ENCODE measurements at places on chromosomes 1 and 21.

DNA sequence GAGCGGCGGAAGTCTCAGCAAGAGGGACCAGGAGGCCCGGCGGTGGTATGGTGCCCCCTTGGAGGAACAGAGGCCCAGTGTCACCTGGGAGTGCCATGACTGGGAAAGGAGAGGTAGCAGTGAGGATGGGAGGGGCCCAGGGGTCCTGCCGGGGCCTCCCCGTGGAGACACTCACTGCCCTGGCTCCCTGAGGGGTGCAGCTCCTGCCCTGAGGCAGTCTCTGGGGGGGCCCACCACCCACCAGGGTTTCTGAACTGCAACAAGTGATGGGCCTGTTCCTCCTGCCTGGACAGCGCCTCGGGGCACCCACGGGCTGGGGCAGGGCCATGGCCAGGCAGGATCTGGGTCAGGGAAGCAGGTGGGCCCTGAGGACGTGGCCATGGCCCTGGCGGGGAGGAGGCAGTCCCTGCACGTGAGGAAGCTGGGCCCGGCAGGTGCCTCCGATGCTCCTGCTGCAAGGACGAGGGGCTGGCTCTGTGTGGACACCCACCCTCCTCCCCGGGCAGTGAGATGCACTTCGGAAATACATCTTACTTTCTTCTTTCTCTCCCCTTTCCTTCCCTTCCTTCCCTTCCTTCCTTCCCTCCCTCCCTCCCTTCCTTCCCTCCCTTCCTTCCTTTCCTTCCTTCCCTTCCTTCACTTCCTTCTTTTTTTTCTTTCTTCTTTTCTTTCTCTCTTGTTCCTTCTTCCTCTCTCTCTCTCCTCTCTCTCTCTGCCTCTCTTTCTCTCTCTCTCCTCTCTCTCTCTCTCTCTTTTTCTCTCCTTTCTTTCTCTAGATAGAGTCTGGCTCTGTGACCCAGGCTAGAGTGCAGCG, 66.6 kb downstream of the MORN1 start:
- DNase-seq = no peak

DNA sequence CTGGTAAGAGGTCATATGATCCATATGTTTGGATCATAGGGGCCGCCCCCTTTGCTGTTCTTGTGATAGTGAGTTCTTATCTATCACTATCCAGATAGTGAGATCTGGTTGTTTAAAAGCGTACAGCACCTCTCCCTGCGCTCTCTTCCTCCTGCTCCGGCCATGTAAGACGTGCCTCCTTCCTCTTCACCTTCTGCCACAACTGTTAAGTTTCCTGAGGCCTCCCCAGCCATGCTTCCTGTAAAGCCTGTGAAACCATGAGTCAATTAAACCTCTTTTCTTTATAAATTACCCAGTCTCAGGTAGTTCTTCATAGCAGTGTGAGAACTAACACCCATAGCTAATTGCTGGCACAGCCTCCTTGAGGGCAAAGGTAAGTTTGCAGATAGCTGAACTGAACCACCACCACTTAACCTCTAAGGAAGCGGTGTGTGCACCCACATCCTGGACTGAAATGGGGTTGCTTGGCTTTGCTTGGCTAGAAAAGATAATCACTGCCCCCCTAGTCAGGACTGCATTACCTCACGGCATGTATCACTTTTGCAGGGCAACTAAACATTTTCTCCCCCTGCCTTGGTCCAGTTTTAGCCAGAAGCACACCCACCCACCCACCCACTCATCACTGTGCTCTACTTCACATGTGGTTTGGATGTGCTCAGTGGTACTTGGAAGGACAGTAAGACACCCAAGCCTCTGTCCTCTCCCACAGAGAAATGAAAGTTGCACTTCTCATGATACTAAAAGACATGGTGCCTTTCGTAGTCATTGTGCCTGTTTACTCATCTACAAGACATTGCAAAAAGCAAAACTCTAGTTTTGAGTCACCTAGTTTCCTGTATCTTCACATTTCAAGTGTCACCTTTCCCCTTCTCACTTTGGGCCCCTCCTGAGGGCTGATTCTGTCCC, 23.1 kb upstream of the PTAFR start:
- no peak for DNase-seq

DNA sequence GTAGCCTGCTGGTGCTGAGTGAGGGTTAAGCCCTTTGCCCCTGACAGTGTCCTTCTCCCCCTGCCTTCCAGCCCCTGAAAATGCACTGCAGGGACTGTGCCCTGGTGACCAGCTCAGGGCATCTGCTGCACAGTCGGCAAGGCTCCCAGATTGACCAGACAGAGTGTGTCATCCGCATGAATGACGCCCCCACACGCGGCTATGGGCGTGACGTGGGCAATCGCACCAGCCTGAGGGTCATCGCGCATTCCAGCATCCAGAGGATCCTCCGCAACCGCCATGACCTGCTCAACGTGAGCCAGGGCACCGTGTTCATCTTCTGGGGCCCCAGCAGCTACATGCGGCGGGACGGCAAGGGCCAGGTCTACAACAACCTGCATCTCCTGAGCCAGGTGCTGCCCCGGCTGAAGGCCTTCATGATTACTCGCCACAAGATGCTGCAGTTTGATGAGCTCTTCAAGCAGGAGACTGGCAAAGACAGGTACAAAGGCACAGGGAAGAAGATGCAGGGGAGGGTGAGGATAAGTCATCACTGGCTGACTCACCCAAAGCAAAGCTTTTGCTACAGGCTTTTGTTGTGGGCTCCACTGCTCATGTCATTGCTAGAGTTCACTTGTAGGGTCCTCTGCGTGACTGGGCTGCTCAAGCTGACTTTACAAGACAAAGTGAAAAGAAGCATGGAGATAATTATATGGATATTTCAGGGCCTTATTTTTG, 174.9 kb downstream of the PIGK start:
- DNase-seq = no peak

GRCh38 chr1:225612287-225612686, 40.6 kb downstream of the ENAH start:
- DNase-seq = no peak

DNA sequence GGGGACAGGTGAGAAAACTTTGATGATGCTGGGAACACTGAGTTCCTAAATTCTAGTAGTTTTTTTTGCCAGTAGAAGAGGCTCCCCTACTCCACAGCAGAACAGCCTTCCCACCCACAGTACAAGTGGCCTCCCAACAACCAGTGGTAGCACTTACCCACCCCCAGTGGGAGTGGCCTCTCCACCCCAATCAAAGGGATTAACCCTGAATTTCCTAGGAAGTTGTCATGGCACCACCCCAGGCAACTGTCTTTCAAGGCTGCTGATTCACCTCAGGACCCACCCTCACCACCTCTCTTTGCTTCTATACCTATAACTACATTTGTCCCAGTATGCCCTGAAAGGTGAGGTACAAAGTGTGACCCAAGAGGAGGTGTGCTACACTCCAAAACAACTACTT, 81.4 kb upstream of the PRDX6 start:
- no peak for DNase-seq

GRCh38 chr21:42042651-42043050, 28.5 kb upstream of the UMODL1 start:
- DNase-seq = no peak

DNA sequence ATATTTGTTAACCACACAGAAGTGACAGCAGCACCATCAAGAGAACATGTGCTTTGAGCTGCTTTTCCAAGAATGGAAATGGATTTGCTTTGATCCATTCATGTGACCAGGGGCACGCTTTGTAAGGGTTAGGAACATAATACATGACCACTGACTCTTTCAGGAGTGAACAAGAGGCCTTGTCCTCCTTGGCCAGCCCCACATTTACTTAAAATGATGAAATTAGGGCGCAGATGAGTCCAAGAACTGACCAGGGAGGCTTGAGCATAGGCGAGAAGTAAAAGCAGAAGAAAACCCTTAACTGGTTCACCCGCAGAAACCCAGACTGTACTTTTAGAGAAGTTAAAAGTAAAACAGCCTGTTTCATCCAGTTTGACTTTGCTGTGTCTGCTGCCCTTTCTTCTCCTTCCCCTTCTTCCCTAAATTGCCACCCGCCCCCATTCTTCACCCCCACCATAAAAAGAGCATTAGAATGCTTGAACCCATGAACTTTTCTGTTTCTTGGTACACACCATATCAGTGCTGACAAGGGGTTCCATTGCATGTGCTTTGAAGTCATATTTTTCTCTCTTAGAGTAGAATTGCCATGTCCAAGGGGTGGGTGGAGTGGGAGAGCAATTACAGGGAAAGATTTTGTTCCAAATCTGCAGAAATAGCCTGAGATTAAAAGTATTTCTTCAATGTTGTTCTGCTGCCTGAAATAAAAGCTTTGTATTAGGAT, 2.6 kb upstream of the GLUL start:
- DNase-seq = peak; percentile 66

GRCh38 chr1:198528364-198528763, 12.1 kb downstream of the ATP6V1G3 start:
- DNase-seq = no peak

DNA sequence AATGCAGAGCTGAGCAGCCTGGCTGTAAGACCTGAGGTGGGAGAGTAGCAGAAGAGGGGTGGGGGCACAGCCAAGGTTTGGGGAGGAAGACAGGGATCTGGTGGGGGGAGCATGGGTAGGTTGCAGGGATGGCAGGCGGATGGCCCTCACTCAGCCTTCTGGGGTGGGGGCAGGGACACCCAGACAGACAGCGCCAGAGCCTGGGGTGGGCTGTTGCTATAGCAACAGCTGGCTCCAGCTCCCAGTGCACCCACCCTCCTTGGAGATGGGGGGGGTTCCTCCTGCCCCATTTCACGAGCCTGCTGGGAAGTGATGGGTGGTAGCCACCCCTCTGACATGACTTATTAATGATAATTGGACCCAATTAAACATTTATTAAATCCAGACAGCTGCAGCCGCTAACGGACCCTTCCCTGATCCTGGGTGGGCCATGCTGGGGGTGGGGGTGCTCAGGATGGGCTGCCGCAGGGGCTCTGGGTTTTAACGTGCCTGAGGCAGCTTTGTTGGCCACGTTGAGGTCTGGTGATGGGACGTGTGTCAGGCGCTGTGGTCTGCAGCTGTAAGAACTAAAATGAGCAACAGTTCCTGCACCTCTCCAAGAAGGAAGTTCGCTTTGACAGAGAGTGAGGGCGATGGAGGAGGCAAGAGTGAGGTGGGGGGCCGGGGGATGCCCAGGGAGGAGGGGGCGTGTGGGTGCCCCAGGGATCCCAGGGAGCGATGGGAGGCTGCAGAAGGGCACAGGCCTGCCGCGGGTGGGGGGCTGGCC, 19.4 kb downstream of the AGRN start:
- no peak for DNase-seq

DNA sequence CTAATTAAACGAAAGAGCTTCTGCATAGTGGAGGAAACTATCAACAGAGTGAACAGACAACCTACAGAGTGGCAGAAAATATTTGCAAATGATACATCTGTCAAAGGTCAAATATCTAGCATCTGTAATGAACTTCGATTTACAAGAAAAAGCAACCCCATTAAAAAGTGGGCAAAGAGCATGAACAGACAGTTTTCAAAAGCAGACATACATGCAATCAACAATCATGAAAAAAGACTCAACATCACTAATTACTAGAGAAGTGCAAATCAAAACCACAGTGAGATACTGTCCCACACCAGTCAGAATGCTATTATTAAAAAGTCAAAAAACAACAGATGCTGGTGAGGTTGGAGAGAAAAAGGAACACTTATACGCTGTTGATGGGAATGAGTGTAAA, 103.2 kb downstream of the MAGI3 start:
- no peak for DNase-seq

GRCh38 chr1:205484985-205485967, 19.2 kb upstream of the CDK18 start:
- no peak for DNase-seq

DNA sequence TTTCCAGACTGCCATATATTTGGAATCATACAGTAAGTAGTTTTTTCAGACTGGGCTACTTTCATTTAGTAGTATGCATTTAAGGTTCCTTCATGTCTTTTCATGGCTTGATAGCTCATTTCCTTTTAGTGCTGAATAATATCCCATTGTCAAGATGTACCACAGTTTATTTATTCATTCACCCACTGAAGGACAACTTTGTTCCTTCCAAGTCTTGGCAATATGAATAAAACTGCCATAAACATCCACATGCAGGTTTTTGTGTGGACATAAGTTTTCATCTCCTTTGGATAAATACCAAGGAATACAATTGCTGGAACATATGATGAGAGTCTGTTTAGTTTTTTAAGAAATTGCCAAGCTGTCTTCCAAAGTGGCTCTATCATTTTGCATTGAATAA, 366.4 kb upstream of the NFIA start:
- no peak for DNase-seq

DNA sequence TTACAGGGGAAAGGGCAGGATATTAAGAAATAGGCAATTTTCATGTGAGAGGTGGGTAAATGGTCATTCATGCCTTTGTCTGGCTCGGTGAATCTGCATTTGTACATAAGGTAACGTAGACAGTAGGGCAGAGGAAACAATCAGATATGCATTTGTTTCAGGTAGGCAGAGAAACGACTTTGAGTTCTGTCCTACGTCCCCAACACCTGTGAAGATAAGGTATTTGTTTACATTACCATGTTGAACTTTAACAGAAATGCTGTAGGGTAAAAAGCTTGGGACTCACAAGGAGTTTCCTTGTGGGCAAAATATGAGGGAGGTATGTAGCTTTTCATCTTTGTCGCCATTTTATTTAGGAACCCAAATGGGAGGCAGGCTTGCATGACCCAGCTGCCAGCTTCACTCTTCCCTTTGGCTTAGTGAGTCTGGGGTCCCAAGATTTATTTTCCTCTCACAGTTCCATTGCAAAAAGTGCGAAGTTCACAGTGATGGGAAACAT, 31.4 kb downstream of the B3GALT5 start:
- DNase-seq = no peak

- no peak for DNase-seq
Measured at GRCh38 chr1:26701266-26701994, 5.6 kb downstream of the ARID1A start.

DNA sequence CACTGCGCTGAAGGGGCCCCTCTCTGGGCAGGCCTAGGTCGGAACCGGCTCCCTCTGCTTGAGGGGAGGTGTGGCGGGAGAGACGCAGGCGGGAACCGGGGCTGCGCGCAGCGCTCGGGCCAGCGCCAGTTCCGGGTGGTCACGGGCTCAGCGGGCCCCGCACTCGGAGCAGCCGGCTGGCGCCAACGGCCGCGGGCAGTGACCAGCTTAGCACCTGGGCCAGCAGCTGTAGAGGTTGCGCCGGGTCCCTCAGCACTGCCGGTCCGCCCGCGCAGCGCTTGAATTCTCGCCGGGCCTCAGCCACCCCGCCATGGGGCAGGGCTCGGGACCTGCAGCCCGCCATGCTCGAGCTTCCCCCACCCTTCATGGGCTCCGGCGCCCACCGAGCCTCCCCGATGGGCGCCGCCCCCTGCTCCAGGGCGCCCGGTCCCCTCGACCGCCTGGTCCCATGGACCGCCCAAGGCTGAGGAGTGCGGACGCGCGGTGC, 254.6 kb downstream of the COL11A1 start:
- DNase-seq = no peak

GRCh38 chr1:29222686-29223085, 8.0 kb downstream of the MECR start:
- no peak for DNase-seq

DNA sequence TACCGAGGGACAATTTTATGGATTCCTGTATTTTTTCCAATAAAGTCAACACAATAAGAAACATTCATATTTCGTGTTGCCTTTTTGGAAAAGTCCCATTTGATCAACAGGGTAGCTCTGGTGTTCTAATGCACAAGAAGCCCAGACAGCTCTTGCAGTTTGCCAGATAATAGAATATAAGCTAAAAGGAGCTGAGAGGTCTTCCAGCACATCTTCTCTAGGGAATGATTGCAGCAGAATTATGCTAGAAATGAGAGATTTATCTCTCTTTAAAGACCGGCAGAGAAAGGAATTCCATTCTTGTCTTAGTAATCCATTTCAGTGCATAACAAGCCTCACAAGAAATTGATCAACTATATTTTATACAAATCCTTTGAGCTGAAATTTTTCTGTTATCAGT, 25.0 kb upstream of the DDX59 start:
- no peak for DNase-seq
